Brain microvascular endothelial cell (primary cell): ENCODE measurements at places on chromosomes 7 and 10.

DNA sequence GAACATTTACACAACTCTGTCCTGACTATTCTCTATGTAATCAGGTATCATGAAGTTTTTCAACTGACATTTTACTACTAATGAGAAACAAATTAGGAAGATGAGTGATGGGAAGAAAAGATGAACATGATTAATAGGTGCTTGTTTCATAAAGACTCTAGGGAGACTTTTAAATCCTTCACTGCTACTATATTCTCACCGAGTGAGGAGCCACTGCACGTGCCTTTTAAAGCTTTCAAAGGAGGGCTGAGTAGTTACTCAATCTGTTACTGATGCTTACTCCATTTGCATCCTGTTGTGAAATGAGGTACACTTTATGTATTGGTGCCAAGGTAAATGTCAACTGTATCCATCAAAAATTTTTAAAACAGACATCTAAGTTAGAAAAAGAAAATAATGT lies 1.3 kb upstream of the COMMD3 start:
- DNase-seq: no peak

DNA sequence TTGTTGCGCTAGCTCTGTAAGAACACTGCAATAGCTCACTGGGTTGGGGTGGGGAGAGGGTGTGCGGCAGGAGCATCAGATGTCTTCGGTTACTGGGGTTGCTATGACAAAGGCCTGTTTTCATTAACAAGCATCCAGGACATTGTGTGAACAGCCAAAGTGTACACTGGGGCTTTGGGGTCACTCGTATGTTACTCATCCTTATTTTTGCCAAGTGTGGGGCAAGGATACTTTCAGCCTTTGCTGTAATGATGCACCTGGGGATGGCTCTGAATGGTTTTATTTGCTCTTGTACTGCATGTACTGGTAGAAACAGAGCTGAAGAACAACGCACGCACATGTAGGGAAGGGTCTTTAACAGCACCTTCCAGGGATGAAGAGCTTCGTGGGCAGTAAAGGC lies 73.0 kb upstream of the AFAP1L2 start:
- DNase-seq: peak; percentile 7

DNA sequence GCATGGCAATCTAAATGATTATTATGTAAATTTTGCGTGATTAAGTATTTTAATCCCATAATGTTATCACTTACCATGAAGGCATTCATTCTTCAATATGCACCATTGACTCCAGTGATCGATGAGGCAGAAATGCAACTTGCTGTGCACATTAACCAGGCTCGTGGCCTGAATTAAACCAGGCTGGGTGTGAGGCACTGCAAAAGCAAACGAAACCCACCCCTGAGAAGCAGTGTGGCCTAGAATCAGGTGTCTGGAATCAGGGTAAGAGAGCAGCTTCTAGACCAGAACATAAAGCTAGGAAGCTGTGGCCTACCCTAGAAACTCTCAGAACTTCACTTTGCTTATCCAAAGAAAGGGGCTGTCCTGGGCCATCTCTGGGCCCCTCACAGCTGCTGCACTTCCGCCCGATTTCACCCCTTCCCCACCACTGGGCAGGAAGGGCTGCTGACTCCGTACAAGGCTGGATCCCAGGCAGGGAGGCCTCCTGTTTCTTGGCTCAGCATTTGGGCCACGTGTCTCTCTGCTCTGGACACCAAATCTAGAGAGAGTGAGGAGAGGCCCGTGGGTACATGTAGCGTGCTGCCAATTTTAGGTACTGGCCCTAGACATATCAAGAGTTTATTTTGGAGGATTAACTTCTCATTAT lies 4.4 kb downstream of the PTPRE start:
- DNase-seq: no peak

- DNase-seq: peak; percentile 47
Observed at GRCh38 chr7:98240961-98241673, 10.9 kb downstream of the TECPR1 start.

DNA sequence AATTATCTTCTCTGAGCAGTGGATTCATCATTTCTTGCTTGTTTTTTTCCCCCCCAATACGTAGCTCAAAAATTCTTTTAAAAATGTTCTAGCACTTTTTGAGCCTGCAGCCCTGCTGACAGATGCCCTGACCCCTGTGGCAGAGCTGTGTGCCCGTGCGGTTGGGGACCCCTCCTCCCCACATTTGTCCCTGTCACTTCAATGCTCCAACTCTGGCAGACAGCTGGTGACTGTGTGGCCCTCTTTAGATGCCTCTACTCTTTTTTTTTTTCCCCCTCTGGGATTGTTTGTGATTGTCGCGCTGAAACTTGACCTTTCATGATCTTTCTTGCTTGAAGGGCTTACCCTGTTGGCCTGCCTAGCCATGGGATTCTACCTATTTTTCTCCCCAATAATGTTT lies 214.1 kb downstream of the TMEM178B start:
- no peak for DNase-seq

DNA sequence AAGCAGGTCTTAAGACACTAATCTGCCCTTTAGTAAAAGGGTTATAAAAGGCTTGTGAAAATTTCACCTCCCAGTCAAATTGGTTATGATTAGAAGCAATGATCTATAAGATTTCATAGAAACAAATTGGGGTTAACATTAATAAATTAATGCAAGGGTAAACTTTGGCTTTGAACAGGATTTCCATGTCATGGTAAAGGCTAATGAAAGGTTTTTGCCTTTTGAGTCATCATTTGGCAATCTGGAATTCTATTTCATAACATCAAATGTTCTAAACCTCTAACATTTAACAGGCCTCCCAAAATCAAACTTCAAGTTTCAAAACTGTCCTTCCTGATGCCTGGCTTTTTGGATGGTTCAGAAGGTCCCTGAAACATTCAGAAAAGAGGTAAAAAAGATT lies 62.4 kb downstream of the COA1 start:
- no peak for DNase-seq
